Stimulated activated CD4-positive, alpha-beta T cell treated with anti-CD3 and anti-CD28 coated beads, Interleukin-15, amount 100 ng/mL, for 1 hour (primary cell): ENCODE measurements at places on chromosomes 2 and 18.

DNA sequence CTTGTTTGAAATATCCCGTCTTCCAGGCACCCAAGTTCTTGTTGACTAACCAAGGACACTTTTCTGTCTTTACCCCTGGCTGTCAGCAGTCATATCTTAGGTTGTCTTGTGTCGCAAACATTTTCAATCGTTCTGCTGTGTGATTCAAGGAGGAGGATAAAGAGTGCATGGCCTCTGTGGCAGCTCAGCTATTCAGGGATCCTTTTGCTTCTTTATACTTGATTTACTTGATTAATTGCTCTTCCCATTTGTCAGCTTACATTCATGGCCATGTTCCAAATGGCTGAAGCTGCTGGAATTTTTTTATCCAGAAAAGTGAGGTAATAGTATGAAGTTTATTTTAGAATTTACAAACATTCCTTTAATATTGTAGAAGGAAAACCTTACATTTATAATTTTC lies 97.3 kb upstream of the FZD5 start:
- no peak for DNase-seq

- DNase-seq: no peak
Observed at GRCh38 chr2:191836853-191837769, 9.8 kb downstream of the CAVIN2 start.

DNA sequence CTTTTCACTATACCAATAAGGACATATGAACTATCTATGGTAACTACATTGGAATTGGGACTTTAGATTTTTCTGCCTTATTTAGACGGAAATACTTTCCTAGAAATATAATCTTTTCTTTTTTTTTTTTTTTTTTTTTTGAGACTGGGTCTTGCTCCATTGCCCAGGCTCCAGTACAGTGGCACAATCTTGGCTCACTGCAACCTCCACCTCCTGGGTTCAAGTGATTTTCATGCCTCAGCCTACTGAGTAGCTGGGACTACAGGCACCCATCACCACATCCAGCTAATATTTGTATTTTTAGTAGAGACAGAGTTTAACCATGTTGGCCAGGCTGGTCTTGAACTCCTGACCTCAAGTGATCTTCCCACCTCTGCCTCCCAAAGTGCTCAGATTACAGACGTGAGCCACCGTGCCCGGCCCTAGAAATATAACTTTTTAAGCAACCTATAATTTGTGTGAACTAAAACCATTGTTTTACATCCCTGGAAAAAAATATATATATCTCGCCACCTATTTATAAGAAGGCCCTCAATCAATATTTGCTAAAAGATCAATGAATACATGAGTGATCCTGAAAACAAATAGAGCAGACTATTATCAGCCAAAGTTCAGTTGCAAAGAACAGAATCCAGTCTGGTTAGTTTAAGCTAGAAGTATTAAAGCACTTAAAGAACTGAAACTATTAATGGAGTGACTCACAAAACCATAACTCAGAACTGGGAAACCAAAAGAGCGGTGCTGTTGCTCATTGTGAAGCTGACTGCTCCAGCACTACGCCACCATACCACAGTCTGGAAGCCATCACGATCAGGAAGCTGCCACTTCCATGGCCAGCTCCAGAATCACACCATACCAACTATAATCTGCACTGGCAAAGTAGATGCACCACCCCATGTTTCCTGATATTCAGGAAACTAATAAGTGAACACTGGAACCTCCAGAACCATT lies 8.4 kb upstream of the HNRNPLL start:
- DNase-seq: no peak

DNA sequence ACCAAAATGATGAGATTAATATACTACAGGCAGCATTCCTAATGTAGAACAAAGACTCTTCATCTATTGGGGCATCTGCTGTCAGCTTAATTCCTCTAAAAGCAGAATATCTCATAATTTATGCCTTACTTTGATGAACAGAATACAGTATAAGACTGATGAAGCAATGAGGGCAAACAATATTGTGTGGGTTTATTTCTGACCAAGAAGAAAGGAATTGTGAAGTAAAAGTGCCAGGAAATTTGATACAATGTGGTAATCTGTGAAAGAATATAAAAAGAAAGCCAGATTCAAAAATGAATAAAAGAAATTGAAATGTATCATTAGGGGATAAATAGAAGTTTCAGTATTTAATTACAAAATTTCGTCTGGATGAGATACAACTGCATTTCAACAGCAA lies 78.8 kb upstream of the TTC21B start:
- DNase-seq: no peak

GRCh38 chr2:204665771-204666170 lies 120.5 kb downstream of the PARD3B start:
- no peak for DNase-seq

DNA sequence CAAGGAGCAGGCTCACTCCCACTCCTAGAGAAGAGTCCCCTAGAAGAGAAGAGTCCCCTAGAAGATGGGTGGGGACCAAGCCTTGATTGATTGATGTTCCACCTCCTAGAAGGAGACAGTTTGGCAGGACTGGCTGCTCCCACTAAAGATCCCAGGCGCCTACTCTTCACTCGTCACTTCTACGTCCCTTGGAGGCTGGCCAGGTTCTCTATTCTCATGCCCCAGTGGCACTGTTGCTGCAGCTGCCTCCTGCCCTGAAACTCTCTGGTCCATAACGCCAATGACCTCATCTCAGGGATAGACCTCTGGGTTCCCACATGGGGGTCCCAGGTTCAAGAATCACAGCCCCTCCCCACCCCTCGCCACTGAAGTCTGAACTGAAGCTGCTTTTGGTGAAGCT lies 2.5 kb upstream of the SP140L start:
- DNase-seq: no peak

GRCh38 chr2:202965810-202966460 lies 48.7 kb upstream of the NBEAL1 start:
- no peak for DNase-seq

DNA sequence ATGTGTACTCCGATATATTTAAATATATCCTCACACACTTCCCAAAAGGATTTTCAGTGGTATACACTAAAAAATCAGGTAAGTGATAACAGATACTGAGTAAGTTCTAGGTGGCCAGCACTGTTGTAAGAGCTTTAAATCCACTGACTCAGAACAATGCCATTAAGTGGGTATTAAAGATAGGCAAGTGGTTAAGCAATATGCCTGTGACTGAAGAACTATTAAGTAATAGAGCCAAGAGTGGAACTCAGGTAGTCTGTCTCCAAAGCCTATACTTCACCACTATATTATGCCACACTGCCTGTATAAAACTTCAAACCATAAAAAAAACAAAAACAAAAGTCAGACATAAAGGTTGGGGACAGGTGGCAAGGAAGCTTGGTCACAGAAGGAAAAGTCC lies 37.2 kb downstream of the THUMPD2 start:
- no peak for DNase-seq

DNA sequence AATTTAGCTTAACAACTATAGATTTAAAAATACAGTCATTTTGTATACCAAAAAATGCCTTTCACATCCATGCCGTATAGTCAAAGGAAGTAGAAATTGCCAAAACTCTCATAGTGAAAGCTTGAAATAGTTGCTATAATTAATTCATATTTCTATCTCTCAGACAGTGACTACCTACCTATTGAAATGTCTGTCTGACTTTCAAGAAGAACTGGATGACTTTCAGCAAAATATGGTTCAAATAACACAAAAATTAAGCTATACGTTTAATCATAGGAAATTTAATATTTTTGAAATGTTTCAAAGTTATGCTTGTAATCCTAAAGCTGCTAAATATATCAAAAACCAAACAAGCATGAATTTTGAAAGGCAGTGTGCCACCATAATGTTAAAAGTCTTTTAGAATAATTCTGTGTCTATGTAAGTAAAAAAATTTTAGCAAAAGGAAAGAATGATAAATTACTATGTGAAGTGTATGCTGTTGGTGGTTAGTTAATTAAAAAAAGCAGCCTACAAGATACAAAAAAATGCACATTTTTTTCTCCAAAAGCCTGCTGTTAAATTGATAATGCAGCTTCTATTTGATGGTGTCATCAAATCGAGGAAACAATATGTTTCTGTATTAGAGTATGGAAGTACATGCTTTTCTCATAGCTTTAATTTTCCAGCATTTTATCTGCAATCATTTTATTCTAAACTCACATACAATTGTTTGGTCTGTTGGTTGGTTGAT lies 57.7 kb upstream of the ST6GAL2 start:
- no peak for DNase-seq
